ENCODE measurements at places on chromosomes 7 and 10. TPM values are rescaled to one million over a fixed set of nuclear protein-coding genes. Genes with fewer than 3 reads are reported as not detected.

DNA sequence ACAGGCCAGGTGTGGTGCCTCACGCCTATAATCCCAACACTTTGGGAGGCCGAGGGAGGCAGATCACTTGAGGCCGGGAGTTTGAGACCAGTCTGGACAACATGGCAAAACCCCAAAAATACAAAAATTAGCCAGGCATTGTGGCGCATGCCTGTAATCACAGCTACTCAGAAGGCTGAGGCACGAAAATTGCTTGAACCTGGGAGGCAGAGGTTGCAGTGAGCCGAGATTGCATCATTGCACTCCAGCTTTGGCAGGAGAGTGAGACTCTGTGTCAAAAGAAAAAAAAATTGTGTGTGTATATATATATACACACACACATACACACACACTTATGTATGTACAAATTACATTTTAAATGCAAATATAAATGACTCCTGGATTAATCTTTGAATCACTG is 76.8 kb upstream of the LRRN3 start:
- no peaks in the 10 kb centered on the region for H3K36me3 ChIP-seq
- no peak overlapping the region for H3K27ac ChIP-seq
- peaks cover 14% of the 10 kb centered on the region for H3K4me1 ChIP-seq

DNA sequence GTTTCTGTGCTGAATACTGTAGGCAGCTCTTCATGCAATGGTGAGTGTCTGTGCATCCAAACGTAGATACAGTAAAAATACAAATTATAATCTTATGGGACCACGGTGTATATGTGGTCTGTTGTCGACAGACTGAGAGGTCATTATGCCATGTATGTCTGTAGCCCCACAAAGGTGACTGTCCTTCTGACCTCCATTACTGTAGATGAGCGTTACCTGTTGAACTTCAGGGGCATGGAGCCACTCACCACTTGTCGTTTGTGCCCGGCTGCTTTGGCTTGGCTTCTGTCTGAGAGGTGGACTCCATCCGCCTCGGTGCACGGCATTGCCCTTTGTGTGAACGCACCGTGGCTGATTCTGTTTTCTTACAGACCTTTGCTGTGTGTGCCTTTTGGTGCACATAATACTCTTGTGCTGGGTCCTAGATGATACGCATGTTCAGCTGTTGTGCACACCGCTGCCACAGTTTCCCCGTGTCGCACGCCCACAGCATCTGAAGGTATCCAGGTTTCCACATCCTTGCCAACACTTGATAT is 2.9 kb downstream of the UBE3C start:
- no peak for DNase-seq
- H3K4me3 ChIP-seq = no peak overlapping the region

HABP2 gene
- total RNA-seq = not detected

EN2 gene
- 0.29 TPM for total RNA-seq

PTER gene
- total RNA-seq = 31.2 TPM

DNA sequence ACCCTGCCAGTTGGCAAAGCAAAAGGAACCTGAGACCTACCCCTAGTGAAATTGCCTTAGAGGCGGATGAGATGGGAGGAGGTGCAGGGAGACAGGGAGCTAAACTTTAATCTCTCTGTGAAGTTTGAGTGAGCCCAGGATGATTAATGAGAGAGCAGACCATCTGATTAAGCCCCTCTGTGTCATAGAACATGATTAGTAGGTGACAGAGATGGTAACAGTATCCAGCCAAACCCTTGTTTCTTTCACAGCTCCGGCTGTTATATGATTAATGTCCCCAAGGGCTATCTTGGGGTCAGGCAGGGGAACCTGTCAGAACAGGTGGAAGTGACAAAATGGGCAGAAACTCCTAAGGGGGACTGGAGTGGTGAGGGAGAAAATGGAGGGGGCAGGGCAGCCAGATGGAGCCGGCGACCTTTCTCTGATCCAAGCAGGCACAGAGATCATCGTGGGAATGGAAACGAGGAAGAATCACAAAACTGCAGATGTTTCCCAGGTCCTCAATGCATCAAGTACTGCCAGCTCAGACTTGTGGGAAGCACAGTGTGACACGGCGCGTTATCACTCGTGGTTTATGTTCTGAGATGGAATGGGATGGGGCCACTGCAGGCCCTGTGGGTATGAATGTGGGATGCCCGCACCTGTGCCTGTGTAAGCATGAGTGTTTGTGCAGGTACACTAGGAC is 684.2 kb downstream of the LRMDA start:
- DNase-seq = no peak
- no peak overlapping the region for H3K4me3 ChIP-seq
- H3K27me3 ChIP-seq = no peaks in the 10 kb centered on the region
- H3K27ac ChIP-seq = no peak overlapping the region
- no peaks in the 10 kb centered on the region for H3K36me3 ChIP-seq
- H3K4me1 ChIP-seq = peaks cover 2% of the 10 kb centered on the region

GRCh38 chr10:29896053-29896452 is 163.3 kb downstream of the JCAD start:
- no peaks in the 10 kb centered on the region for H3K36me3 ChIP-seq
- peak overlapping the region; percentile 40 for H3K27ac ChIP-seq
- no peaks in the 10 kb centered on the region for H3K27me3 ChIP-seq
- H3K4me1 ChIP-seq = peaks cover 10% of the 10 kb centered on the region
- DNase-seq = no peak
- no peak overlapping the region for H3K4me3 ChIP-seq

DNA sequence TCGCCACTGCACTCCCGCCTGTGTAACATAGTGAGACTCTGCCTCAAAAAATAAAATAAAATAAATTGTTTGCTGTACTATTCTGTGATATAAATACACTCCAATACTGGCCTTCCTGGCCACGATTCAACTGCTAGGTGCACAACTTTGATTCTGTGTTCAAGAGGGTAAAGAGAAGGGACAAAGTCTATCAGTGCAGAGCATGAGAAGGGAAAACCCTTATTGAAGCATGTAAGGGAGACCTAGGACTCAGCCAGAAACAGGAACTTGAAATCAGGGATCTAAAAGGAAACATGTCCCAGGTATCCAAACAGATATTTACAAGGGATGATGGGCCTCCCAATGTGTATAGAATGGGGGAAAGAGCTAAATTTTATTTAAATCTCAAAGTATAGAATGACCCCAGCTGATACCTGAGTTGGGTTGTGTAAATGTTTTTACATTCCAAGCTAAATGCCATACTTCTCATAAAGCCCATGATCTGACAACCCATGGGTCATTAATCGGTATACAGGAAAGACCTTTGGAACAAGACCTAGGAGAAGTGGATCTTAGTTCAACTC is 9.0 kb upstream of the KBTBD2 start:
- no peak overlapping the region for H3K27ac ChIP-seq
- H3K27me3 ChIP-seq = no peaks in the 10 kb centered on the region
- no peak for DNase-seq
- H3K4me3 ChIP-seq = no peak overlapping the region
- H3K36me3 ChIP-seq = no peaks in the 10 kb centered on the region

- DNase-seq = no peak
- no peaks in the 10 kb centered on the region for H3K36me3 ChIP-seq
- H3K4me1 ChIP-seq = no peaks in the 10 kb centered on the region
- H3K27ac ChIP-seq = no peak overlapping the region
- no peaks in the 10 kb centered on the region for H3K27me3 ChIP-seq
Measured at GRCh38 chr10:76190634-76191270, 759.3 kb downstream of the LRMDA start.

GRCh38 chr7:4319280-4319679 is 362.8 kb upstream of the FOXK1 start:
- H3K36me3 ChIP-seq = no peaks in the 10 kb centered on the region
- H3K27me3 ChIP-seq = no peaks in the 10 kb centered on the region
- H3K4me1 ChIP-seq = no peaks in the 10 kb centered on the region
- DNase-seq = no peak

ZPBP gene
- total RNA-seq = 0.71 TPM

PHKG1 gene
- total RNA-seq = 3.5 TPM

DNA sequence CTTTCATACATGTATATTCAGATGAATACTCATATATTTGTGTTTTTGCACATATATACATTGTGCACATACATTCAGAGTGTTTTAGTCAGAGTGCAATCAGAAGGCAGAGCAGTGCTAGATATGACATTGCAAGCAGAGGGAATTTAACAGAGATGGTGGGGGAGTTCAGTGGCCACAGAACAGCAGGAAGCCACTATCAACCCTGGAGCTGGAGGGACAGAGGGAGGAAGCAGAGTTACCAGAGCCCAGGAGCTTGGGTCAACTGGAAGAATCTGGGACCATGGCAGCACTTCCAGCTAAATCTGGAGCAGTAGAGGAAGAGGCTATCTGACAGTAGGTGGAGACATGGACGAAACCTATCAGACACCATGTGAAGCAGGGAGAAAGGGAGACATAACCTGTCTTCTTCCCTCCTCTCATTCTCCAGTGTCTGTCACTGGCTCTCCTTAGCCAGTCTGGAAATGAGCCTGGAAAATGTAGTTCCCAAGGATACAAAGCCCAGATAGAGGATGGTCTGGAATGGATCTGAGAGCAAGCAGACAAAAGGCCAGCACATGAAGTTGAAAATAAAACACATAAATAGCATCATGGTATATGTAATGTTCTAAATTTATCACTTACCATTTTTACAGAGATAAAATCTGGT is 33.6 kb upstream of the HERPUD2 start:
- no peak for DNase-seq
- no peak overlapping the region for H3K27ac ChIP-seq
- H3K36me3 ChIP-seq = no peaks in the 10 kb centered on the region
- H3K27me3 ChIP-seq = no peaks in the 10 kb centered on the region
- no peaks in the 10 kb centered on the region for H3K4me1 ChIP-seq

- H3K4me3 ChIP-seq = no peak overlapping the region
- DNase-seq = no peak
Measured at GRCh38 chr10:19993714-19994315, 177.6 kb downstream of the PLXDC2 start.

DNA sequence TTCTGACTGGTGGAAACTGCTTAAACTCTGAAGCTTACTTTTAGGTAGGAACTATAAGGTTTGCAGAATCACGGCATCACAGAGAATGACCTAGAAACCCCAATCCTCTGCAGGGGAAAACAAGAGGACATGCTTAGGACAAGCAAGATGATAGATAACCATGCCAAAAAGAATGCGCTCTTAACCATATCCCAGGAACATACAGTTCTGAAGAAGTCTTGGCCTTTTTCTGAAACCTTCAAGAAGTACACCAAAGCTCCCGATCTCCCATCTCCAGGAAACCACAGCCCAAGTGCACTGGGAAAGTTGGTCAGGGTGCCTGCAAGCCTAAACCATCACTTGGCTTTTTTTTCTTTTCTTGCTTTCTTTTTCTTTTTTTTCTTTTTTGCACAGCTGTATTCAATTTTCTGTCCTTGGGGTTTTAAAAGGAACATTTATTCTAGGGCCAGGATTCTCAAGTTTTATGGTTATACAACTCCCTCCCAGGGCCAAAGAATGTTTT is 12.2 kb upstream of the SVIL start:
- H3K4me3 ChIP-seq = no peak overlapping the region
- no peak for DNase-seq
- H3K4me1 ChIP-seq = peaks cover 55% of the 10 kb centered on the region
- no peaks in the 10 kb centered on the region for H3K36me3 ChIP-seq

SH2B2 gene
- total RNA-seq = 14.8 TPM

- no peak for DNase-seq
- H3K36me3 ChIP-seq = no peaks in the 10 kb centered on the region
- peaks cover 53% of the 10 kb centered on the region for H3K4me1 ChIP-seq
Measured at GRCh38 chr7:130943336-130943901, 209.4 kb upstream of the KLF14 start.

DNA sequence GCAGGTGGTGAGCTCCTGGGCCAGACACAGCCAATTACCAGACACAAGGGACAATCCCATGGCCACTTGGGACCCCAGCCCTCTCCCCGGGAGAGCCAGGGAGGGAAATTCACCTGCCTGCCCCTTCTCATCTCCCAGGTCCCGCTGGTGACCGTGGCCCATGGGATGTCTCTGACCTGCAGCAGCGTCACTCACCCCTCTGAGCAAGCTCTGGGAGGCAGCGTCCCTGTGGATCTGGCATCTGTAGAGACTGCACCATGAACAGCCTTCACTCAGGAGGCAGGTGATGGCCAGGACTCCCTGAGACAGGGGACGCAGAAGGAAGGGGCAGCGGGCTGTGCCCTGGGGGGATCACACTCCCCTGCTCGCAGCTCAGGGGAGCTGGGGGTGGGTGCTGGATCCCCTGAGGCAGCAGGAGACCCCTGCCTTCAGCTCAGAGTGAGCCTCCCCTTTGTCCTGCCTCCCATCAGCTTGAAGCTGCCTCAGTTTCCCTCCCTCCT is 90.8 kb downstream of the FOXL3 start:
- no peak overlapping the region for H3K27ac ChIP-seq
- no peaks in the 10 kb centered on the region for H3K36me3 ChIP-seq
- no peaks in the 10 kb centered on the region for H3K27me3 ChIP-seq
- H3K4me3 ChIP-seq = no peak overlapping the region
- H3K4me1 ChIP-seq = peaks cover 10% of the 10 kb centered on the region

DNA sequence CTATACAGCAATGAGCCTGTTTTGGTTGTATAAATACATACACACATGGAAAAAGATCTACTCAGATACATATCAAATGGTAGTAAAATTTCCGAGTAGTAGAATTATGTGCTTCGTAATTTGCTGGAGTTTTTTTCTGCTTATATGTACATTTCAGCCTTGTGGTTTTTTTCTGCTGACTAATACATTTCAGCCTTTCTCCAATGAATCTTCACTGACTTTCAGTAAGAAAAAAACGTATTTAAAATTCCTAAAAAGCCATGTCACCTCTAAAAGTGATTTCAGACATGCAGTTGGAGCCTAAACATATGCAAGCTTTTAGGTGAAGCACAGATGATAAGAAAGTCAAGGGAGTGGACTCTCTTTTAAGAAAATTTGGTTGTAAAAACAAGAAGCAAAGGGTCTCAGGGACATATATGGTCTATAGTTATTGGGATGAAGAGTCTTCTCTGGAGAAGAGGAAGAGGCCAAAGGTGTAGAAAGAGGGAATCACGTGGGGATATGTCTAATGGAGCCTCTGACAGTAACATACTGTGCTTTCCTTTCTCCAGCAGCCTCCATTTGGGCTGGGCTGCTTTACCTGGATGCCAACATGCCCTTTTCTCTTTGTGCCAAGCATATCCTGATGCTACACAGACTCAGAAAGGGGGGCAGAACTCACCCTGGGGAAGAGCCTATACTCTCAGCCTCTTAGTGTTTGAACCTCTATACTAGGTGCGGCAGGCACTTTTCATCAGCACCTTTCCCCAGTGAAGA is 2.4 kb downstream of the AMPH start:
- H3K27me3 ChIP-seq = no peaks in the 10 kb centered on the region
- no peak overlapping the region for H3K27ac ChIP-seq
- DNase-seq = no peak
- no peak overlapping the region for H3K4me3 ChIP-seq
- H3K4me1 ChIP-seq = no peaks in the 10 kb centered on the region

- no peaks in the 10 kb centered on the region for H3K27me3 ChIP-seq
- H3K36me3 ChIP-seq = no peaks in the 10 kb centered on the region
- no peak for DNase-seq
Measured at GRCh38 chr10:27659786-27660185, 85.8 kb downstream of the MKX start.

CASP7 gene
- 17.2 TPM for total RNA-seq

DNA sequence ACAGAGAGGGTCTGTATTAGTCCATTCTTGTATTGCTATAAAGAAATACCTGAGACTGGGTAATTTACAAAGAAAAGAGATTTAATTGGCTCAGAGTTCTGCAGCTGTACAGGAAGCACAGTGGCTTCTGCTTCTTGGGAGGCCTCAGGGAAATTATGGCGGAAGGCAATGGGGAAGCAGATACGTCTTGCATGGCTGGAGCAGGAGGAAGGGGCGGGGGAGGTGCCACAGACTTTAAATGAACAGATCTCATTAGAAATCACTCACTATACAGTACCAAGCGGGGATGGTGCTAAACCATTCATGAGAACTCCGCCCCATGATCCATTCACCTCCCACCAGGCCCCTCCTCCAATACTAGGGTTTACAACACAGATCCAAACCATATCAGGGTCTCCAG is 3.7 kb upstream of the CALU start:
- no peak for DNase-seq
- H3K27ac ChIP-seq = no peak overlapping the region
- H3K4me1 ChIP-seq = no peaks in the 10 kb centered on the region
- H3K36me3 ChIP-seq = no peaks in the 10 kb centered on the region
- no peaks in the 10 kb centered on the region for H3K27me3 ChIP-seq
- H3K4me3 ChIP-seq = no peak overlapping the region

Measured in thyroid gland (tissue), 4 donors.